KBM-7 (cell line): ENCODE measurements at places on chromosomes 5 and 9.

GRCh38 chr5:74376187-74376586 lies 264.3 kb downstream of the ENC1 start:
- no peak for DNase-seq

DNA sequence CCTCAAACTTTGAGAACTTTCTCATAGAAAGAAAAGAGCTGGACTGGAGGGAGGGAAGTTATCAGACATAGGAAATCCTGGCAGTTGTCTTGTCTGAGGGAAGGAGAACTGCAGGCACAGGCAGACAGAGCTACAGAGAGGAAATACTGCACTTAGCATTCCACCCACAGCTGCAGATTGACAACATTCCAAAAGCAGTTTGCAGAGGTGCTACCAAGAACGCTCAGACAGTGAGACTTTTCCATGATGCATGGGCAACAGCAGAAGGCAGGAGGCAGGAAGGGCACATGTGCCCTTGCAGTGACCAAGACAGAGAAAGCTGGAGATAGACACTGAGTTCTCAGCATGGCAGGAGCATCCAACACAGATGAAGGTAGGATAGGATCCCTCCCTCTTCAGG lies 327.5 kb upstream of the ZNF462 start:
- DNase-seq = no peak

DNA sequence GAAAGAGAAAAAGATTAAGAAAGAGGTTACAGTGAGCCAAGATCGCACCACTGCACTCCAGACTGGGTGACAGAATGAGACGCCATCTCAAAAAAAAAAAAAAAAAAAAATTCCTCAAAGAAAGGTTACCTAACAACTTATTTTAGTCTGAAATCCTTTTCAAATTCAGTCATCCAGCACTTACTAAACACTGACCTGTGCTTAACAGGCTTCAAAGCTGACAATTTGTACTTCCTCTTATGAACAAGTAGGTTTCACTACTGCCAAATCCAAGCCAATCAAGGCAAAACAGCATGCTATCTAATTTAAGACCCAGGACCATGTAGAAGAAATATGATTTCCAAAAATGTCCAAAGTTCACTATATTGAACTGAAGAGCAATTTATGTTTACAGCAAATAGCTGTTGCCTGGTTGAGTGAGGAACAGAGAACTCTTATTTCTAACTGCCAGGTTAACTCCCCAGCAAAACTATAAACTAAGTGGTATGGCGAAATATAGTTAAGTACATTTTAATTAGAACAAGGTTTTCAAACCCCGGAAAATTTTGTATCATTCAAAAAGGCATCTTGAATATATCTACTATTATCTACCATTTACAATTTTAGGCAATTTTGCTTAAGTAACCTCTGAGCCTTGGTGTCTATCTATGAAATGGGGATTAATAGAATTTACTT lies 13.4 kb downstream of the PWWP2A start:
- peak; percentile 55 for DNase-seq

DNA sequence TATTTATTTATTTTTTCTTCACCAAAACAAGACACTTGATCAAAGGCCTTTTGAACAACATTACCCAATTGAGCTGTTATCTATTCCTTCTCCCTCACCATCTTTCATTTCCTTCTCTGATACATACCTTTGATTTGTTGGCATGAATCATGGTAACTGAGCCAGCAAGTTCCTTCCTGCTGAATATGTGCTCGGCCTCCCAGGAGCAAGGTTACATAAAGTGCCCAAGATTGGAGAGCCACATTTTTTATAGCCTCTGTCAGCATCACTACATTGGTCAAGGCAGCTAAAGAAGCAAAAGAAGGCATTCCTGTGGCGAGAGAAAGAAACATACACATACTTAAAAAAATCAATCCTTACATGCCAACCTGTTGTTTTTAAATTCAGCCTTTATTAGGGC lies 369.6 kb downstream of the CYLC2 start:
- DNase-seq = no peak

GRCh38 chr9:13023498-13023897 lies 248.7 kb downstream of the LURAP1L start:
- no peak for DNase-seq

- DNase-seq = peak; percentile 13
These were observed 10.6 kb downstream of the GRIN3A start for GRCh38 chr9:101727612-101728524.

GRCh38 chr9:26216702-26217101 lies 538.5 kb upstream of the TUSC1 start:
- DNase-seq = peak; percentile 43

DNA sequence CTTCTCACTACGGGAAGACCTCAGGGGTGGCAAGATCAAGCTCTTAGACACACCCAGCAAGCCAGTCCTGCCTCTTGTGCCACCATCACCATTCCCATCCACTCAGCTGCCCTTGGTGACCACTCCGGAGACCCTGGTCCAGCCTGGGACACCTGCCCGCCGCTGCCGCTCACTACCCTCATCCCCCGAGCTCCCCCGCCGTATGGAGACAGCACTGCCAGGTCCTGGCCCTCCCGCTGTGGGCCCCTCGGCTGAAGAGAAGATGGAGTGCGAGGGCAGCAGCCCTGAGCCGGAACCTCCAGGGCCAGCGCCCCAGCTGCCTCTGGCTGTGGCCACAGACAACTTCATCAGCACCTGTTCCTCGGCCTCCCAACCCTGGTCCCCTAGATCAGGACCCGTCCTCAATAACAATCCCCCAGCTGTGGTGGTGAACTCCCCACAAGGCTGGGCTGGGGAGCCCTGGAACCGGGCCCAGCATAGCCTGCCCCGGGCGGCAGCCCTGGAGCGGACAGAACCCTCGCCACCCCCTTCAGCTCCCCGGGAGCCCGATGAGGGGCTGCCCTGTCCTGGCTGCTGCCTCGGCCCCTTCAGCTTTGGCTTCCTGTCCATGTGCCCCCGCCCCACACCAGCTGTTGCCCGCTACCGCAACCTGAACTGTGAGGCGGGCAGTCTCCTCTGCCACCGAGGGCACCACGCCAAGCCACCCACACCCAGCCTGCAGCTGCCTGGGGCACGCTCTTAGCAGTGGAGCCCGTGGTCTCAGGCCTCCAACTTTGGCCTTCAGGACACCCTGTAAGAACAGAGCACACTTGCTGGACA lies 4.1 kb downstream of the TESK1 start:
- no peak for DNase-seq

GRCh38 chr5:66608501-66608900 lies 12.3 kb downstream of the MAST4 start:
- DNase-seq = no peak

DNA sequence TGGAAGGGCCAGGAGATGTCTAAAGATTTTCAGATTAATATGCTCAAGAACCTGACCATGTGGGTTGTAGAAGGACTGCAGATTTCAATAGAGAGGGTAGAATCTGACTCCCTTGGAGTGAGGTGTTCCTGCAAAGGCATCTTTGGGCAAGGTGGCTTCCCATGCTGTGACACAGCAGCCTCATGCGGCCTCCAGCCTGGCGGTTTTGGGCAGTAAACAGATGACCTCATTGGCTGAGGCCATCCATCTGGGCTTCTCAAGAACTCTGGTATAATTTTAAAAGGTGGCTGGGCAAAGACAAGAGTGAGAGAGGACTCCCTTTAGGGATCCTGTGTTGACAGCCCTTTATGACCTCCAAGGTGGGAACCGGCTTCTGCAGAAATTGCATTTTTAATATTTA lies 90.3 kb upstream of the ERCC6L2 start:
- no peak for DNase-seq

GRCh38 chr9:22617156-22617555 lies 170.5 kb downstream of the DMRTA1 start:
- no peak for DNase-seq

DNA sequence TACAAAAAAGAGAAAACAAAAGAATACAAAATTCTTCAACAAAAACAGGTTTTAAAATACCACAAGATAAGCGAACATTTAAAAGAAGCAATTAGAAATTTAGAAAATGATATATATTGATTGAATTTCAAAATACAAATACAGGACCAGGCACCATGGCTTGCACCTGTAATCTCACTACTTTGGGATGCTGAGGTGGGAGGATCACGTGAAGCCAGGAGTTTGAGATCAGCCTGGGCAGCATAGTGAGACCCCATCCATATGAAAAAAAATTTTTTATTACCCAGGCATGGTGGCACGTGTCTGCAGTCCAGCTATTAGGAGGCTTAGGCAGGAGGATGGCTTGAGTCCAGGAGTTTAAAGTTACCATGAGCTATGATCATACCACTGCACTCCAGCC lies 109.9 kb upstream of the SLC30A5 start:
- no peak for DNase-seq

DNA sequence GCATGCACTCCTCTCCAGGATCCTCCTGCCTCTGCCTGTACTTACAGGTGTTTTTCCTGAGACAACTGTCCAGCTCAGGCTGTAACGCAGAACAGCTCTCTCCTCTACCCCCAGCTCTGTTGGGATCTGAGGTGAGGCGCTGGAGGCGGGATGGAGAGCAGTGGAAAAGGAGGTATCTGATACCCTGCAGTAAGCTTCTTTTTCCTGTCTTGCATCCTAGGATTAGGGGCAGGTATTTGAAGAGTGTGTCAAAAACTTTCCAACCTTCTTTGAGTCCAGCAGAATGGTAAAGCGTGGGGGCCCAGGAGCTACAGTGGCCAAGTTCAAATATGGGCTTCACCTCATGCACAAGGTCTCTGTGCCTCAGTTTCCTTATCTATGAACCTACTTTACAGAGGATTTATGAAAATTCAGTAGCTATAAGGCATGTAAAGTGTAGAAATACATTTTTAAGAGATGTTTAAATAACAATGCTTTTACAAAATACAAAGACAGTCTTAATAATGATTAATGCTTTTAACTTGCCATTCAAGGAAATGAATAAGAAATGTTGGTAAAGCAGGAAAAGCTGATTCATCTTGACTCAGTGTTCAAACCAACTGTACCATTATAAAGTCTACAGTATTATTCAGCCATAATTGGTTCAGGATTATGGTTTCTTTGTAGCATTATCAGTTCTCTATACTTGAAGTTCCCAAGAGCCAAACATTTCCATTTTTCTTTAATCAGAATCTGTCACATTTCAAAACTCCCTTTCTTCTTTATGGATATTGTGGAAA lies 26.1 kb downstream of the MAP1B start:
- DNase-seq = no peak

GRCh38 chr5:15480436-15480835 lies 19.5 kb upstream of the FBXL7 start:
- no peak for DNase-seq

DNA sequence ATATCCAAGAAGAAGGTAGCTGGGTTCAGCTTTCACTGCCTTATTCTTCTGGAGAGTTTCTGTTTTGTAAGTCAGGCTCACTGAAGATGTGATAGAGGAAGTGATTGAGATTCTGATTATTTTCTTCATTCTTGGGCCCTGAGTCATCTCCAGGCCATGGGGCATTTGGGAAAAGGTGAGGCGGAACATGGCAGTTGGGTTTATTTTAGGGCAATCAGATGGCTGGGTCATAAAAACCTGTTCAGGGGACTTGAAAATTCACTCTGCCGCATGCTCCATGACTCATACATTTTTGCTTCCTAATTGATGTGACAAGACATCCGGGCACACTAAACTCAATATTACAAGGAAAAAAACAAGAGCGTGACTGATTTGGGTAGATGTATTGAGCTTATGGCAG lies 265.7 kb upstream of the KLF4 start:
- DNase-seq = peak; percentile 32

GRCh38 chr5:40359093-40359492 lies 320.6 kb upstream of the PTGER4 start:
- no peak for DNase-seq

GRCh38 chr5:133967698-133968203 lies 674 bp downstream of the C5orf15 start:
- DNase-seq = no peak

- no peak for DNase-seq
These were observed 260.7 kb downstream of the NR3C1 start for GRCh38 chr5:143142596-143143435.

DNA sequence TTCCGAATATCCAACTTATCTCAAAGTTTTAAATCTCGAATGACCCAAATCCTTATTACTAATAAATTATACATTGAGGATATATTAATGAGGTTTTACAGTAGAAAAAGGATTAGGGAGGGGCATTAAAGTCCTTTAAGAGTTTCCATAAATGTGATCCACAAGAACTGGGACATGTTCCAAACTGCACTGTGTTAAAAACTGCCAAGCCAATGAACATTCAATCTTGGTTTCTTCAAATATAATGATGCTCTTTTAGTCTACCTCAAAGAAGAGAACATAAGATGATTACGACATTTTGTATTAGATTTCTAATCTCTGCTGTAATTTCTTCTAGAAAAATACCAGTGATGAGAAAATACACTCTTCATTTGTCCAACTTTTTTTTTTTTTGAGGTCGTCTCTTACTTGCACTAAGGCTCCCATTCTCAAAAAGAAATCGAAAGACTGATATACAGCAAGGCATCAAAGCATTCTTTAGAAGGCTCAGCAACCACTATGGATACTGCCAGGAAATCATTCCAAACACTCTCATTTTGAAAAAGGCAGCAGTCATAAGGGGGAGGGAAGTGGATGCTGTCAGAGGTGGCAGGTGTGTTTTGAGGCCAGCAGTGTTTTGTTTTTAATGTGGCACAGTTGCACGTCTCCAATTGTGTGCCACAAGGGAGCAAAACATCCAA lies 1.7 kb downstream of the PTAR1 start:
- no peak for DNase-seq

GRCh38 chr9:79651251-79651795 lies 79.6 kb downstream of the TLE4 start:
- peak; percentile 62 for DNase-seq

GRCh38 chr9:89639367-89639795 lies 34.6 kb downstream of the GADD45G start:
- DNase-seq = no peak

DNA sequence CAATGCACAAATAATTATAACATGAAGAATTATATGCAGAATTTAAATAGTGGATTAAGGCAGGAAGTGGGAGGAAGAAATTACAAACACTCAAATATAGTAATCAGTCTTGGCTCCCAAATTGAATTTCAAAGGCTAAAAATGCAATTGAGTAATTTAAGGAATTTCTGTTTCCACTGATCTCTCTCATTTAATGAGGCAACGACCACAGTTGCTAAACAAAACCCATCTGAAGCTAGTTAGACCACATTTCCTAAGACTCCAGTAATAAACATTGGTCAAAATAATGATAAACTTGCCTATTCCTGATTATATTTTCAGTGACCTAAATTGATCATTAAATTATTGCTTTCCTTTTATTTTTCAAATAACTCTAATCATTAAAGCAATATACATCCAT lies 174.3 kb upstream of the GRIN3A start:
- DNase-seq = no peak

- DNase-seq = no peak
These were observed 196.4 kb downstream of the NR3C1 start for GRCh38 chr5:143207058-143207457.

DNA sequence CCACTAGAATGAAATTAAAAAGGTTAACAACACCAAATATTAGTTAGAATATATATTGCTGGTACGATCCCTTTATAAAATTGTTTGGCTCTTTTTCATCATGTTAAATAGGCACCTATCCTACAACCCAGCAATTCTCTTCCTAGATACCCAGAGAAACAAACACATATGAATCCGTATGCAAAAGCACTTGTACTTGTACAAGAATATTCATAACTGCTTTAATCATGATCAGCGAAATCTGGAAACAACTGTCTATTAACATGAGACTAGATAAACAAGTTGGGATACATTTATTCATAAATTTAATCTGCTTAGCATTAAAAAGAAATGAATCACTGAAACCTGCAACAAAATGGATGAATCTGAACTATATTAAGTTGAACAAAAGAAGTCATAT lies 113.7 kb upstream of the MAP1B start:
- DNase-seq = no peak
